ENCODE measurements at places on chromosomes 7 and 10. TPM values are rescaled to one million over a fixed set of nuclear protein-coding genes. Genes with fewer than 3 reads are reported as not detected.

LAMB4 gene
- total RNA-seq: not detected

IGFBP1 gene
- total RNA-seq: not detected

NACAD gene
- 11.2 TPM for total RNA-seq

FXYD4 gene
- not detected for total RNA-seq

PIK3CG gene
- not detected for total RNA-seq

FEZF1 gene
- total RNA-seq: 2.3 TPM

HOGA1 gene
- not detected for total RNA-seq

XRCC2 gene
- 33.2 TPM for total RNA-seq

TEX47 gene
- total RNA-seq: not detected

GPER1 gene
- not detected for total RNA-seq

- DNase-seq: no peak
Measured at GRCh38 chr7:151923097-151923876, 33.0 kb upstream of the GALNTL5 start.

GRCh38 chr7:30065746-30066145 lies 37.5 kb downstream of the PLEKHA8 start:
- no peak for DNase-seq

DNA sequence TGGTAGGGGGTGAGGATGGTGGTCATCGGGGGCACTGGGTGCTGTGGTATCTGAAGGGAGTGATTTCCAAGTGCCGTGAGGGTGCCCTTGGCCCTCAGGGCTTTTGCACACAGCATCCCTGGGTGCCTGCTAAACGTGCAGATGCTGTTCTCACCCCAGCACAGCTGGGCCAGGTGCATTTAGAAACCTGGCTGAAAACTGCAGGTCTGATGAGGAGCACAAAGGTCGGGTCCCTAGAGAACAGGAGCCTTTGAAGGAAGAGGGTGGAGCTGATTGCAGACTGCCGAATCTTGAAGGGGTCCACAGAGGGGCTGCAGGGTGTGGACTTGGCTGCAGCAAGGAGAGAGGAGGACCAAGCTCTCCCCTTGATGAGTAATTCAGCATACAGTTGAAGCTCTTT lies 32.0 kb downstream of the ZMIZ1 start:
- DNase-seq: no peak

GRCh38 chr10:6014241-6014761 lies 37.0 kb upstream of the IL15RA start:
- peak; percentile 80 for DNase-seq

- no peak for DNase-seq
Measured at GRCh38 chr10:110409926-110410325, 87.8 kb upstream of the DUSP5 start.

DNA sequence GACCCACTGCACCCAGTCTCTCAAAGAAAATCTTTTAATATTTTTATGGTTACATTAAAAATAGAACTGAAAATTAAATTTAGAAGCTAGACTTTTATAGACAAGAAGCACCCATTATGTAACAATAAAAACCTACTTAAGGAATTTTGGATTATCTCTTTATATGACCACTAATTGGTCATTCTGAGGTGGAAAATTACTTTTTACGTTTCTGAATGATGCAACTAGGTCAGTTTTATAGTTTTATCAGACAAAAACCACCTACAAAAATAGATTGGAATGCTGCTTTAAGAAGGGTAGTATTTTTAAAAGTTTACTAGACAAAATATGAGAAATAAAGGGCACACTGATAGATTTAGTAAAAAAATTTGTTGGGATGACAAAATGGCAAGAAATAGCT lies 16.5 kb downstream of the SYPL1 start:
- DNase-seq: no peak

- DNase-seq: no peak
Measured at GRCh38 chr10:129973674-129974059, 9.6 kb upstream of the EBF3 start.

DNA sequence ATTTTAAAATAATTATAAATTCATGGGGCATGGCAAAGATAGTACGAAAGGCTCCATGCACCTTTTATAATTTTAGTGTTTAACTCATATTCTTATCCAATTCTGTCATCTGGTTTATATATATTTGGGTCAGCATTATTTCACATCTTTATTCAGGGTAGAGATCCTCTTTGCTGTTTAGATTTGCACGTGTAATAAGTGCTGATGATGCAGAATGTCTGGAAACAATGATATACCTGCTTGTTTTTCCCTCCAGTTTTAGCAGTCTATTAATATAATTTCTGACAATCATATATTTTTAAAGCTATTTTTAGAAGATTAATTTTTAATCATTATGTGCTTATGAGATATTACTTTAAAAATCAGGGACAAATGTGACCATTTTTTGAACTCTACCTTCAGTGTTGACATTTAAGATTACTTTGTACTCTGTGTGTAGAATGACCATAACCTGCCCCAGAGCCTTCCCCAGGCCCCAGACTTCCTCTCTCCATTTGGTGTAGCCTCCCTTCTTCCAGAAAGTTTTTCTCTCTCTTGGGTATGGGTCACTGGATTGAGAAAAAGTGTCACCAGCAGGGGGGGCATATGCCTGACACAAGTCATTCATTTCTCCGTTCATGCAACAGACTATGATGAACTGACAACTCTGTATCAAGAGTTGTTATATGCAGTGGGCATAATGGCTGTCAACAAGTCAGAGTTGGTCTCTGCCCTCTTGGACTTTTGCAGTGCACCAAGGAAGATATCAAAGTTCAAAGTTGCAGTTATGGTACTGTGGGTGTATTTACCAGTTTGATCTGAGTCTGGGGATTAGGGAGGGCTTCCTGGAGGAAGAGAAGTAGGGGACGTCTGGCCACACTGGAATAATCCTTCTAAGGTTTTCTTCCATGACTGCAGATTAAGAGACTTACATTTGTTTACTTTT lies 192.6 kb upstream of the CCDC6 start:
- DNase-seq: peak; percentile 61

DNA sequence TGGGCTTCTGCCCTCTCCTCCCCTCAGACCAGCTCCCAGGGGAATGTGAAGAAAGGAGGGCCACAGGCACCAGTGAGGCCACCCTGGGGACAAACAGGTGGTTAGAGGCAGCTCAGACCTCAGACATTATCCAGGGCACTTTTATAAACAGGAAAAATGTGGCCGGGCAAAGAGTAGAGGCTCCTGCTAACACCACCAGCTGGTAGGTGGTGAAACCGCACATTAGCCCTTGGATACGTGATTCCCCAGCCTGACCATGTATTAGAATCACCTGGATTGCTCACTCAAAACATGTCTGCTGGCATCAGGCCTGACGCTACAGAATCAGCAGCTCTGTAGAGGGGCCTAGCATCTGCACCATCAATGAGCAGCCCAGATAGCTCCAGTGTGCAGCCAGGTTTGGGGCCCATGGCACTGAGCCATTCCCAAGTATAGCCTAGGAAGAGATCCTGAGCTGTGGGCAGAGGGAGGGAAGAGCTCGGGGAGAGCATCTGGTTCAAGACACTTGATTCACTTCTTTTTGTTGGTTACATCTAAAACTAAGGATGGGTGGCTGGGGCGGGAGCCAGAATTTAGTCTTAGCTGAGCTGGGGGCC lies 37.1 kb downstream of the GPR26 start:
- DNase-seq: peak; percentile 38

- DNase-seq: no peak
Measured at GRCh38 chr7:102275123-102275703, 11.5 kb upstream of the SH2B2 start.

- DNase-seq: no peak
Measured at GRCh38 chr10:119575506-119575905, 21.3 kb downstream of the TIAL1 start.

GRCh38 chr7:68793513-68793912 lies 804.8 kb upstream of the AUTS2 start:
- DNase-seq: no peak

- no peak for DNase-seq
Measured at GRCh38 chr10:8283986-8284385, 229.5 kb downstream of the GATA3 start.

DNA sequence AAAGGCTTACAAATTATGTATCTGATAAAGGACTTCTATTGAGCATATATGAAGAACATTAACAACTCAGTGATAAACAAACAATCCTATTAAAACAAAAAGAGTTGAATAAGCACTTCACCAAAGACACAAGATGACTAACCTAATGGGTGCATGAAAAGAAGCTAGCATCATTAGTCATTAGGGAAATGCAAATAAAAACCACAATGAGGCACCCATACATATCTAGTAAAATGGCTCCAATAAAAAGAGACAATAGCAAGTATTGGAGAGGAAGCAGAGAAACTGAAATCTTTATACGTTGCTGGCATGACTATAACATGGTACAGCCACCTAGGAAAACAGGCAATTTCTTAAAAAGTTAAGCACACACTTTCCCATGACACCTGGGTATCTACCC lies 77.6 kb upstream of the ZMIZ1 start:
- no peak for DNase-seq

DNA sequence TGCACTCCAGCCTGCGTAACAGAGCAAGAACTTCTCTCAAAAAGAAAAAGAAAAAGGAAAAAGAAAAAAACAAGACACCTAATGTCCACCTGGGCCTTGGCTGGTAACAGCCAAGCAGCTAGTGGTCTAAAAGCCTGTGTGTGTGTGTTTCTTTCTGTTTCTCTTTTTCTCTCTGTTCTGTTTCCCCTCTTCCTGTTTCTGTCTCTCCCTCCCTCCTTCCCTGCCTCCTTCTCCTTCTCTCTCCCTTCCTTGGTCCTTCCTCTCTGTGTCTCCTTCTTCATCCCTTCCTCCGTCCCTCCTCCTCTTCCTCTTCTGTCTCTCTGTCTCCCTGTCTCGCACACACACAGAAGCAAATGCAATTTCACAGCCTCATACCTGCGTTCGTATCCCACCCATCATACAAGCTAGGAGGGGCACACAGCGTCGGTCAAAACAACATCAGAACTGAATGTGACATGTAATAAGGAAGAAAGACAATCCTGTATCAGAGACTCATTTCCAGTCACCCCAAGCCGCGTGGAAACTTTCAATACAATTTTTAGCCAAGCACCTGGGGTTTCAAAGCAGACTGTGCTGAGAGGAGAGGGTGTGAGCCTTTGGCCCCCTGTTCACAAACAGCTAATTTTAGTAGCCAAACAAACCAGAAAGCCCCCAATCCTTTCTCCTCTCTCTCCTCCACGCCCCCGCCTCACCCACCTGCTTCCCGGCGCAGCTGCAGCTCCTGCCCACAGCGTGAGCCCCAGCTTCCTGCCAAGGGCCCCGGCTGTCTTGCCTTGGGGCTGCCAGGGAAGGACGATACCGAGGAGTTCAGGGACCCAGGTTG lies 50.2 kb upstream of the GNA12 start:
- DNase-seq: no peak

GRCh38 chr10:103763374-103764202 lies 91.8 kb downstream of the SH3PXD2A start:
- no peak for DNase-seq
